Gastroesophageal sphincter (tissue), 4 donors: ENCODE measurements at places on chromosomes 6 and 20.

- no peak for ATAC-seq
Observed at GRCh38 chr6:27176523-27177484, 70.7 kb upstream of the PRSS16 start.

DNA sequence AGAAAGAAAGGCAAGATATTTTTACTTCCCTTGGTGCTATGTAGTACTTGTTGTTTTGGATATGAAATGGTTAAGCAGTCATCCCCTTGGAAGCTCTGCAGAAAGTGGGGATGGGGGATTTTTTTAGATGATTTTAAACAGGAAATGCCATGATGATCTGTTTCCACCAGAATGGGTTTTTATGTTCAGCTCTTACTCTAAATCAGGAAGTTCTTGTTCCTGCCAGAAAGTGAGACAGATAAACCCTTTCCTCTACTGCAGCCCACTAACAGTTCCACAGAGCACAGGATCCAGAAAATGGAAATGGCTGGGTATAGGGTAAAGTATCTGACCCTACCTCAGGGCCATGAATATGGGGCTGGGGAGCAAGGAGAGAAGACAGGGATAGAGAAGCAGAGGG, 32.1 kb upstream of the PPP1R3G start:
- no peak for ATAC-seq

DNA sequence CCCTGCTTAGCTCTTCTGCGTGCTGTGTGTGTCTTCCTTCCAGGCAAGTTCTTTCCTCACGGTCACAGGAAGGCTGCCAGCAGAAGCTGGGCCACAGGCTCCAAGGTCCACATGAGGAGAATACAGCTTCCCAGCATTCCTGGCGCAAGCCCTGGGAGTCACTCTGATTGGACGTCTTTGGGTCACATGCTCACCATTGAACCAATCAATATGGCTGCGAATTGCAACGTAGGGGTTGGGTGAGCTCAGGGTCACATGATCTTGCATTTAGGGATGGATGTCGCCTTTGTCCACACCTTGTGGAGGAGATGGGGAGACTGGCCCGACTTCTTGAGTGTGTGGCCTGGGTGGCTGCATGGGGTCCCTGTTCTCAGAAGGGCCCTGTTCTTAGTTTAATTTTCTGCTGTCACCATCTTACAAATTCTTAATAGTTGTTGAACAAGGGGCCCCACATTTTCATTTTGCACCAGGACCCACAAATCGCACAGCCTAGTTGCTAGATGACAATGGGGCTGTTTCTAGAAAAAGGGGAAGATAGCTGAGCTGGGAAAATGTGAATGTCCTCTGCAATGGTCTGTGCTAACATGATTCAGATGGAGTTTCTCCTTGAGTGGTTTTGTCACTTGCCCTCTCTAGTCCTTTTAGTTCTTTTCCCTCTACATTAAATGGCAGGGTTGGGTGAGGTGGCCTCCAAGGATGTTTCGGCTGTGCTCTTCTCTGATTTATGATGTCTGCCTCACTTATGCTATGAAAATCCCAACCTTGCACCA, 149.6 kb downstream of the CDH26 start:
- ATAC-seq = no peak

- no peak for ATAC-seq
Observed at GRCh38 chr6:33213989-33214335, 5.7 kb downstream of the RING1 start.

GRCh38 chr6:111230351-111231089, 143.2 kb downstream of the SLC16A10 start:
- ATAC-seq = no peak
